Fibroblast of skin of back (primary cell): ENCODE measurements at places on chromosomes 1 and 21.

DNA sequence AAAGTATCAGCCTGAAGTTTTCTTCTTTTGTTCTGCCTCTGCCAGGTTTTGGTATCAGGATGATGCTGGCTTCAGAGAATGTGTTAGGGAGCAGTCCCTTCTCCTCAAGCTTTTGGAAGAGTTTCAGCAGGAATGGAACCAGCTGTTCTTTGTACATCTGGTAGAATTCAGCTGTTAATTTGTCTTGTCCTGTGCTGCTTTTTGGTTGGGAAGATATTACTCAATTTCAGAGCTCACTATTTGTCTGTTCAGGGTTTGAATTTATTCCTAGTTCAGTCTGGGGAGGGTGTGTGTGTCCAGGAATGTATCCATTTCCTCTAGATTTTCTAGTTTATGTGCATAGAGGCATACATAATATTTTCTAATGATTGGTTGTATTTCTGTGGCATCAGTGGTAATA, 12.8 kb downstream of the ZNF678 start:
- no peak for DNase-seq

DNA sequence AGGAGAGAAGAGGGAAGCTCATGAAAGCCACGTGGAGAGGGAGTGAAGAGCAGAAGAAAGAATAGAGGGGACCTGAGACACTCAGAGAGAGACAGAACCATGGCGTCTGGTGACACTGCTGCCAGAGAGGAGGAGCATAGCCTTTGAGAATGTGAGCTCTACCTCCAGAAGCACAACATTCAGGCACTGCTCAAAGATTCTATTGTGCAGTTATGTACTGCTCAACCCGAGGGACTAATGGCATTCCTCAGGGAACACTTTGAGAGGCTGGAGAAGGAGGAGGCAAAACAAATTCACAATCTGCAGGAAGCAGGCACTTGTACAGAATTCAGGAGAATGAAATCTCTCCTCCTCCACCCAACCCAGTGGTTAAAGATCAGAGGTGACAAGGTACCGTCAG, 45.1 kb downstream of the BTBD8 start:
- DNase-seq, result no peak

DNA sequence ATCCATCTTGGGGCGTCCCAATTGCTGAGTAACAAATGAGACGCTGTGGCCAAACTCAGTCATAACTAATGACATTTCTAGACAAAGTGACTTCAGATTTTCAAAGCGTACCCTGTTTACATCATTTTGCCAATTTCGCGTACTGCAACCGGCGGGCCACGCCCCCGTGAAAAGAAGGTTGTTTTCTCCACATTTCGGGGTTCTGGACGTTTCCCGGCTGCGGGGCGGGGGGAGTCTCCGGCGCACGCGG, 282 bp upstream of the SOD1 start:
- DNase-seq, result no peak

DNA sequence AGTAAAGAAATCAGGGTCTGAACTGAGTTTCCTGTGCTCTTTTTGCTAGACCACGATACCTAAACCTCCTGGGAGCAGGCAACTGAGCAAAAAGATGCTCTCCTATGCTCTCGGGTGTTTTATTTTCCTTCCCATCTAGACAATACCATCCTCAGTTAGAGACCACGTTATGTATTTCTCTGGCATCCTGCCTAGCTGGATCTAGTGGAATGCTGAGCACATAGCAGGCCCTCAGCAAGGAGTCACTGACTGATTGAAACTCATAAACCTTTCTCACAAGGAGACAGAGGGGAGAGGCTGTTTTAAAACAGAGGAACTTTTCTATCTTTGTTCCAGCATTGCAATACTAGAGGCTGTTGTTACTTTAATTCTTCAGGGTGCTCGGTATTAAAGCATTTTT, 168.0 kb downstream of the CYYR1 start:
- peak; percentile 81 for DNase-seq

GRCh38 chr1:94095112-94095637, 25.8 kb downstream of the ABCA4 start:
- peak; percentile 81 for DNase-seq

- no peak for DNase-seq
Measured at GRCh38 chr1:37724575-37724974, 32.3 kb downstream of the CDCA8 start.

DNA sequence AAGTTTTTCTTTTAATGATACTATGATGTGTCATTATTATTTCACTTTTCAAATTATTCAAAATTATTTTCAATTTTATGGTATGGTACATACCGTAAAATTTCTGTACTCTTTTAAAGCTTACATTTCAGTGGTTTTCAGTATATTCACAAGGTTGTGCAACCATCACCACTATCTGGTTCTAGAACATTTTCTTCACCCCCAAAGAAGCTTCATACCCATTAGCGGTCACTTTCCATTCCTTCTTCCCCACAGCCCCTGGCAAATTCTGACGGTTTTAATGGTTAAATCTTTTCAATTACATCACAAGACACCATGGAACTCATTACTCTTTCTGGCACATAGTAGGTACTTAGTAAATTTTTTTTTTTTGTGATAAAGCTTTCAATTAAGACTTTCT, 22.8 kb upstream of the ATP5PO start:
- no peak for DNase-seq

DNA sequence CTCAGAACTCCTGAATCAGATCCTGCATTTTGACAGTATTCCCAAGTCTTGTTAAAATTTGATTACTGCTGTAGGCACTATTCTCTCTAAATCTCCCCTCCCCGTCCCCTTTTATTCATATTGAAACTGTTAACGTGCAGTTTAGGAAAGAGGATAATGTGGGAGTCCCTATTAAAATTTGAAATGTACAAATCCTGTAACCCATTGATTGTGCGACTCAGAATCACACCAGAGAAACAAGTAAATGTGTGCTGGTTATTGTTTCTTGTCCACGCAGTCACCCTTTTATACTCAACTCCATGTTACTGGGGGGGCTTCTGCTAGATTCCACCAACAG, 584 bp upstream of the LTN1 start:
- no peak for DNase-seq

DNA sequence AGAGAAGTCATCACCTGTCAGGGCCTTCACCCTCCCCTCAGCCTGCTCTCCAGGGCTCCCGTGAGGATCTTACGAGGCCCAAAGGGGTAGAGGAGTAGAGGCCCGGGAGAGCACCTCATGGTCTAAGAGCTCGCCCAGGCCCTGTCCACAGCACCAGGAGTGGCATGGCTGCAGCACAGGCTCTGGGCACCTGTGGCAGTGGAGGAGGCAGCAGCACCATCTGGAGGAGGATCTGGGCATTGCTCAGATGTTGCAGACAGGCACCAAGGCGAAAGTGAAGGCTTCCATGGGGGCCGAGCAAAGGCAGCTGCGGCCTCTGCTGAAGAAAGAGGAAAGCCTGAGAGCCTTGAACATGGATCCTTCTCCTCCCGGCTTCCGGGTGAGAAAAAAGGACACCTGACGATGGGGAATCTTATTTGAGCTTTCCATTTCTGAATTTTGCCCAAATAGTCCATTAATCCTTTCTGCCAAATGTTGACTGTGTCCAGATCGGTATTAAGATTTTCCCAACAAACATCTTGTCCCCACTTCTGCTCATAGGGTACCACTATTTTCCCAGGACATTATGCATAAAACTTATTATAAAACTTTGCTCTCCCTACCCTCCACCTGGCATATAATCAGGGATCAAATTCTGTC, 604.7 kb downstream of the PTPRC start:
- peak; percentile 31 for DNase-seq

DNA sequence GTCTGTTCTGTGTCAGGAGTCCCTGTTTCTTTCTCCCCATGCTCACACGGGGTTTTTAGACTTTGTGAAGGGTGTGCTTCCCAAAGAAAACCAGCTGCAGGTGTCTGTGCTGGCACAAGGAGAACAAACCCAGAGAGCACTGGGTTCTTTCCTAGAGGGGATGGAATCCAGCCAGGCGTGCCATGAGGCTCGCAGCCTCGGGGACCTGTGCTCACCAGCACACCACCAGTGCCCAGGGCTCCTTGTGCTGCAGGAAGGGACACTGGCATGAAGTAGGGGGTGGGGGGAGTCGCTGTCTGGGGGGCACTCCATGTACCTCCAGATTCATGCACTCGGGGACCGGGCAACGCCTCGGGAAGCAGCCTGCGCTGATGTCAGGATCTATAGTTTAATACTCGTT, 57.9 kb downstream of the AGPAT3 start:
- no peak for DNase-seq

- no peak for DNase-seq
Measured at GRCh38 chr1:114482585-114482984, 28.4 kb downstream of the TRIM33 start.

- no peak for DNase-seq
Measured at GRCh38 chr1:154548028-154548427, 10.4 kb downstream of the UBE2Q1 start.

GRCh38 chr1:11335417-11336056, 62.5 kb downstream of the UBIAD1 start:
- no peak for DNase-seq

GRCh38 chr1:163172596-163172995, 30.1 kb downstream of the RGS5 start:
- peak; percentile 8 for DNase-seq

- DNase-seq, result peak; percentile 93
Measured at GRCh38 chr1:101200513-101200912, 36.3 kb upstream of the S1PR1 start.

DNA sequence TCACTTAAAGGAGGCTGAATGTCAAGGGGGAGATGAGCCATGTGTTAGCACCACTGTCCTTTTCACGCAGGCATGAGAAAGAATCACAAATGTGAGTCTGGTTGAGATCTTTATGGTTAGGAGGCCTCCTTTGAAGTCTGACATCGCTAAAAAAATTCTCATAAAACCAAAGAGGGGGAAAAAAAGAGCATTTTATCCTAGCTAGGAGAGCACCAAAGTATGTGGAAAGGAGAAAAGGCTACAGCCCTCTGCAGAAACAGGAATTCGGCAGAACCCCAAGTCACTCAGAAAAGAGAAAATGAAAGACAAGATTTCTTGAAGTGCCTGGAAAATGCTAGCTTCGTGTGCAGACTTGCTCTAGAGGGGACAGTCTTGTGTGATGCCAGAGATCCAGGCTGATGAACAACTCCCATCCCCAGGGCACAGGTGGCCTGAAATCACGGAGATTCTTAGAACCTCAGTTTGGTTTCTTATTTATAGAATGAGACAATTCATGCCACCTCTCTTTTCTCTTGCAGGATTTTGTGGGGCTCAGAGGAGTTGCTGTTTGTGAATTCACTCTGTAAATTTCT, 61.5 kb downstream of the RUNX1 start:
- DNase-seq, result no peak

DNA sequence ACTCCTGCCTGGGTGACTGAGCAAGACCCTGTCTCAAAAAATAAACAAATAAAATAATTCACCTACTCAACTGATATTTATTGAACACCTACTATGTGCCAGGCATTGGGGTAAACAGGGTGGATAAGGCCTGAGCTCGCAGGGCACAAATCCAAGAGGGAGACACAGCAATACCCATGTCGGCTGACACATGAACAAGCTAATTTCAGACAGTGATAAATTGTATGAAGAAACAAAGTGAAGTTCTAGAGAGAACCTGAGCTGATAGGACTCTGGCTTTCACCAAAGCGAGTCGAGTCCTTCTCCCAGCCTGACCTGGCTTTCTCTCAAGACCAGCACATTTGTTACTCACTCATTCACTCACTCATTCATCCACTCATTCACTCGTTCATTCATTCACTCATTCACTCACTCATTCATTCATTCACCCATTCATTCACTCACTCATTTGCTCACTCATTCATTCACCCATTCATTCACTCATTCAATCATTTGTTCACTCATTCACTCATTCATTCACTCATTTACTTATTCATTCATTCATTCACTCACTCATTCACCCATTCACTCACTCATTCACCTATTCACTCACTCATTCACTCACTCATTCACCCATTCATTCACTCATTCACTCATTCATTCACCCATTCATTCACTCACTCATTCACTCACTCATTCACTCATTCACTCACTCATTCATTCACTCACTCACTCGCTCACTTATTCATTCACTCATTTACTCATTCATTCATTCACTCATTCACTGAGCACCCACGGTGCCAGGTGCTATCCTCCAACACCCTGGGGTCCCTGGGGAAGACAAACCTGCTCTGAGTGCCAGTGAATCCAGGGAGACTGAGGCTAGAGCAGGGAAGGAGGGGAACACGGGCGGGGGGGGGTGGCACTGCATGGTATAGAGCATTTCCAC, 37.4 kb upstream of the CASZ1 start:
- peak; percentile 3 for DNase-seq

- no peak for DNase-seq
Measured at GRCh38 chr21:36964398-36964797, 2.1 kb downstream of the HLCS start.

DNA sequence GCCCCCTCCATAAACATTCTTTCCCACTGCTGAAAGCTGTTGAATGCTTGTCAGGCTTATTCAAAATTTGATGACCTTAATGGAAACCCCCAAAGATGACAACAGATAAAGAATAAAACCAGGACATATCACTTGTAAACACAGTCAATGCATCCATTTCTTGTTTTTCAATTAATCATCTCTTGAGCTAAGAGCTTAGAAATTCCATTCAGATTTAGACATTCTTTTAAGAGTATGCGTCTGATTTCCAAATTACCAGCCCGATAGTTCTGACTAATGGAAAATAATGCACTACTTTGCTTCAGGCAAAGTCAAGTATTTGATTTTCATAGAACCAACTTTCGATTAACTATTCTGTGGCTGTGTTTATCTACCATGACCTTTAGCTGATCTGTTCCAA, 100.6 kb upstream of the RUNX1 start:
- peak; percentile 61 for DNase-seq

GRCh38 chr1:230165536-230165935, 98.5 kb downstream of the GALNT2 start:
- no peak for DNase-seq

DNA sequence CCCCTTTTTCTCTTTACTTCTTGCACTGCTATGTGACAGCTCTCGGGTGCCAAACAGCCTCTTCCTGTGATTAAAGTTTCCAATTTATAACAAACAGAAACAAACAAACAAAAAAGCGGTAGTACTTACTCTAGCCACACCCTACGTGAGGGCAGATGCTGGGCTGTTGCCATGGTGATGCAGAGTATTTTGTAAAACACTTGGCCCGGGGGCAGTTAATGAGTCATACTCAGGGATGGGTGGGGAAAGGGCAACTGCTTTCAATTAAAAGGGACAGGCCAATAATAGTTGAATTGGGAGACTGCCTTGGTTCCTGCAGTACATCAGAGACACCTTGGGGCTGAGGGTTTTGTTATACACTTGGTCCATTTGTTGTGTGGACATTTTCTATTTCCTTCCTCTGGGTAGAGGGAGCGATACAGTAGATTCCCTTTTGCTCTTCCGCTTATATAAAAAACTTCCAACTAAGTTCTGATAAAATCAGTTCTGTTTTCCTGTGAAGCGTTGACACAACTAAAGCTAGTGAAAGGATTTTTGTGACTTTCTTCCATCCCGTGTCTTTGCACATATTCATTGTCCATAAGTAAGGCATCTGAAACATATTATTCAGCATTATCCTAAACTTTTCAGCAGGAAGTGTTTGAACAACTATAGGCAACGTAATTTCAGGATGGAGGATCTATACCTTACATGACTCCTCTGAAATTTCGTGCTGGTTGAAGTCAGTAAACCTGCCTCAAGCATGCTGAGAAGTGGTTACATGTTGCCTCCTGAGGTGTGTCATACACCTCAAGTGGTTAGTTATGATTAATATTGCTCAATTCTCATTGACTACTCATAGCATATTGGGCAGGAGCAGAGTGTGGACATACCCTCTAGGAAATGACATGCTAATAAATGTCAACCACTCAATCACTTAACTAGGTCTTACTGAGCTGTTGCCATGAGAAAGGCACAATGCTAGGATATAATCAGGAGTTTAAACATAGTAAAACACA, 36.7 kb upstream of the THEM4 start:
- peak; percentile 95 for DNase-seq

- DNase-seq, result peak; percentile 41
Measured at GRCh38 chr1:237879195-237879594, 11.5 kb downstream of the ZP4 start.
